ENCODE measurements at places on chromosomes 11 and 22. TPM values are rescaled to one million over a fixed set of nuclear protein-coding genes. Genes with fewer than 3 reads are reported as not detected.

Gene SWAP70
- 10.6 TPM for polyA plus RNA-seq

Gene HPX
- polyA plus RNA-seq: 2.3 TPM

Gene OR6A2
- not detected for polyA plus RNA-seq

Gene CLCF1
- polyA plus RNA-seq: 27.0 TPM

Gene CHST1
- 2.7 TPM for polyA plus RNA-seq

Gene HORMAD2
- not detected for polyA plus RNA-seq

Gene RAB36
- polyA plus RNA-seq: 6.8 TPM

Gene ZNF215
- 0.54 TPM for polyA plus RNA-seq

Gene SMTNL1
- not detected for polyA plus RNA-seq

Gene NPAS4
- polyA plus RNA-seq: 0.03 TPM

Gene MIF
- polyA plus RNA-seq: 565 TPM

Data from SK-N-SH (cell line).